Neural progenitor cell (in vitro differentiated cells): ENCODE measurements at places on chromosomes 4 and X. TPM values are rescaled to one million over a fixed set of nuclear protein-coding genes. Genes with fewer than 3 reads are reported as not detected.

The FAM9C gene
- total RNA-seq = not detected in 2 replicates

The ITM2A gene
- 1.8 and 2.2 TPM in 2 replicates for total RNA-seq

The MID1IP1 gene
- total RNA-seq = 25.2 and 42.3 TPM in 2 replicates

The TMPRSS11F gene
- total RNA-seq = not detected in 2 replicates

- no peak overlapping the region for H3K4me3 ChIP-seq
- no peaks in the 10 kb centered on the region for H3K27me3 ChIP-seq
- no peak for DNase-seq
- no peaks in the 10 kb centered on the region for H3K36me3 ChIP-seq
- no peaks in the 10 kb centered on the region for H3K4me1 ChIP-seq
These were observed 689.0 kb downstream of the GRID2 start for GRCh38 chr4:92992758-92993157.

DNA sequence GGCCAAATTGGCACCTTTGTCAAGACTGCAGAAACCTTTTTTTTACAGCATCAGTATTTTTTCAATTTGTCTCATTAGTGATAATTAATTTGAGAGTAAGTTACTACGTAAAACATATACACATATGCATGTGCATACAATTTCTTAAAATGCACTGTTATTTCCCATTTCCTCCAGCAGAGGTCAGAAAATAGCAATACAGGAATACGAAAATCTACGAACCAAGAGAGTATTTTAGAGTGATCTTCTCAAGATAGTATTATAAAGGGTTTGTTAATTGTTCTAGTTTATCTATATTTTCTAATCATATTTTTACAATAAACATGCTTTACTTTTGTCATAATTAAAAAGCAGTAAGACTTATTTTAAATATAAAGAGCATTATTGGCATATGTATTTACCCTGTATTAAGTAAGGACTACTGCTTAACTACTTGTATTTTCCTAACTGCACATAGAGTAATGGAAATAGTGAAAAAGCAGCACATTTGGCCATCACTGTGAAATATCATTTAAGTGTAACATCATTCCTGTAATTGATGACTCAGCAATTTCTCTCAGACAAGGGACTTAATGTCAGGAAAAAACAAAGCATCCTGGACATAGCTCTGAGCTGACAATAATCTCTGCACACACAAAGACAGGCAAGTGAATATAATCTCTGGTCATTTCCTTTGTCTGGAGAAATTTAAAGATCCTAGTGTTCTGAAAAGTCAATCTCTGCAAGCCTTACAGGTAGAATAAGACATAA, 45.6 kb downstream of the MAOB start:
- no peaks in the 10 kb centered on the region for H3K4me1 ChIP-seq
- H3K27me3 ChIP-seq = no peaks in the 10 kb centered on the region
- H3K27ac ChIP-seq = no peak overlapping the region
- DNase-seq = peak; percentile 3
- no peak overlapping the region for H3K4me3 ChIP-seq

DNA sequence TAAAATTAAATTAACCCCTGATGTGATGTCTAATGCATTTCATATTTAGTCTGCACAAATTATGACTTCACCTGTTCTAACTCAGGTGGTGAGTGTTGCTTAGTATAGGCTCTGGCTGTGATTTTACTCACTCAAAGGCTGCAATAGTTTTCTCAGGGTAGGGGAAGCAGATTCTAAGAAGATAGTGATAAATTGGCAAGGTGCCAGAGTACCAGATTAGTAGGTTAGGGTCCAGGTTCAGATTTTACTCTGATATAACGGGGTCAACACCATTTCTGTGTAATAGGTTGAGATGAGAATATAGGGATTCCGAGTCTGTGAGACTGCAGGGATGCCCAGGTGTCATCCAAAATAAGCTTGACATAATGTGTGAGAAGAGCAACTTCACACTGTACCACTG, 1049.6 kb downstream of the STIM2 start:
- H3K27ac ChIP-seq = no peak overlapping the region
- no peaks in the 10 kb centered on the region for H3K27me3 ChIP-seq
- H3K4me3 ChIP-seq = no peak overlapping the region
- no peaks in the 10 kb centered on the region for H3K4me1 ChIP-seq
- DNase-seq = no peak

The KLF3 gene
- total RNA-seq = 22.8 and 24.8 TPM in 2 replicates

GRCh38 chr4:85867271-85867670, 392.3 kb downstream of the ARHGAP24 start:
- H3K4me3 ChIP-seq = no peak overlapping the region
- no peak for DNase-seq
- H3K4me1 ChIP-seq = peaks cover 17% of the 10 kb centered on the region
- H3K27me3 ChIP-seq = no peaks in the 10 kb centered on the region
